ENCODE measurements at places on chromosomes 3 and 15.

DNA sequence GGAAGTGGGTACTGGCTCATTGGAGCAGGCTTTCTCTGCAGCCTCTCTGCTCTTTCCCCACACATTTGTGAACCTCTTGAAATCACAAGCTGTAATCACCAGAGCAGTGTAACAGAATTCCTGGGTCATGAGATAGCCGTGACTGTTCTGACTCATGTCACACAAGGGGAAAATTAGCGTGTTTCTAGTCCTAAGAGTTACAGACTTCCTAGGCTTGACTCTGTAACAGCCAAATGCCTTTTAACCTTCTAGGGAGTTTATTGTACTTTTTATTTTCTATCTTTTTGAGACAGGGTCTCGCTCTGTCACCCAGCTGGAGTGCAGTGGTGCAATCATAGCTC, 54.7 kb upstream of the TRAK1 start:
- DNase-seq, result no peak

DNA sequence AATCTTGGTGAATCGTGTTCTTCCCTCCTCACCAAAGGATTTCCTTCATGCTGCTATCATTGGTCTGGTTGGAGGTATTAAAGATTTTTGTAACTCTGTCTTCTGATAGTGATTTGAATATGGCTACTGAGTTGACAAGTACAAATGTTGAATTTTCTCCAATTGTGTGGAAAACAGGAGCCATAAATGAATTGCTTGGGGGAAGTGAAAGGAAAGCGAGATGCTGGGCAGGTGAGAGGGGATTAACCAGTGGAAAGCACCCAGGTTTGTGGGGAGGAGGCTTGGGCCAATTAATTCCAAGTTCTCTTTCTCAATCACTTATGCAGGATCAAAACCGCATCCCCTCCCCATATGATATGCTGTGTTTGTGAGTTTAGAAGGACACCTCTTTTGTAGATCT, 372.5 kb downstream of the IL20RB start:
- no peak for DNase-seq

- no peak for DNase-seq
Observed at GRCh38 chr3:121809249-121809648, 25.6 kb downstream of the IQCB1 start.

GRCh38 chr15:77715051-77715450, 82.3 kb upstream of the LINGO1 start:
- DNase-seq, result no peak

- no peak for DNase-seq
Observed at GRCh38 chr15:80186066-80186465, 33.3 kb downstream of the FAH start.

GRCh38 chr3:176193032-176193730, 1004.1 kb downstream of the TBL1XR1 start:
- no peak for DNase-seq

GRCh38 chr3:15500107-15500724, 21.3 kb downstream of the COLQ start:
- no peak for DNase-seq

DNA sequence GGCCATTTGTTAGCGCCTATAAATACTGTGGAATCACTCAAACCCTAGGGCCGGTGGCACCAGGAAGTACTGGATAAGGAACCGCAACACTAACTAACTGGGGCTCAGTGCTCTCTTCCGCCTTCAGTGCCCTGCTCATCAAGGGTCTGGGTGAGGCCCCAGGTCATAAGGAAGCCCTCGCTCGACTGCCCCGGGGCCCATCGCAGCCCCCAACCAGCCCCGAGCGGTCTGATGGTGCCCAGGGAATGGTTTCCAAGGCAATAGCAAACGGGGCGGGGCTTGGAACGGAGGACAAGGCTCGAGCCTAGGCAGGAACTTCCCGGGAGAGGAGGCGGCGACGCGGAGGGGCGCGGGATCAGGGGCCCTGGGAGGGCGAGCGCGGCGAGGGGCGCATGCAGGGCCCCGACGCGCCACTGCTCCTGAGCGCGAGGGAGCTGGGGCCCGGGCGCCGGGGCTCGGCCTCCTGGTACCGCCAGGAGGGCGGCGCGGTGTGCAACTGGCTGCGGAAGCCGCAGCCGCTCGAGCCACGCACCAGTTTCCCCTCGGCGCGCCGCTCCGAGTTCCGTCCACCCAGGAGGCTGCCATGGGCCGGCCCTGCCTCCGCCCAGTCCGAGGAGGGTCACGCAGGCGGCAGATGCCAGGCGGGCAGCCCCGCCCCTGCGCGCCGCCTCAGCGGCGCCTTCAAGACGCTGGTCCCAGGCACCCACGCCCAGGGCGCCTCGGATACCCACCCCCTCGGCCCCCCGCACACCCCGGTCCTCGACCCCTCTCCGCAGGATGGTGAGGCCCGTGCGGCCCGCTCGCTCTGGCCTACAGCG, at the start of gene TTLL3:
TTLL3 (plus strand) TSS at position 648 of the 818 bp plus-strand sequence. CDS start 400 bp downstream, outside the sequence.
- DNase-seq, result peak; percentile 10

- DNase-seq, result no peak
Observed at GRCh38 chr15:101541501-101542292, 52.2 kb upstream of the PCSK6 start.

- DNase-seq, result no peak
Observed at GRCh38 chr3:188911026-188911850, 260.5 kb upstream of the TPRG1 start.

- no peak for DNase-seq
Observed at GRCh38 chr3:16513141-16514020, at the start of gene RFTN1. RFTN1 (minus strand) TSS chr3:16513699; CDS start chr3:16493869, 19,830 bp downstream.

- DNase-seq, result no peak
Observed at GRCh38 chr3:113070681-113071113, 79.9 kb downstream of the GTPBP8 start.

DNA sequence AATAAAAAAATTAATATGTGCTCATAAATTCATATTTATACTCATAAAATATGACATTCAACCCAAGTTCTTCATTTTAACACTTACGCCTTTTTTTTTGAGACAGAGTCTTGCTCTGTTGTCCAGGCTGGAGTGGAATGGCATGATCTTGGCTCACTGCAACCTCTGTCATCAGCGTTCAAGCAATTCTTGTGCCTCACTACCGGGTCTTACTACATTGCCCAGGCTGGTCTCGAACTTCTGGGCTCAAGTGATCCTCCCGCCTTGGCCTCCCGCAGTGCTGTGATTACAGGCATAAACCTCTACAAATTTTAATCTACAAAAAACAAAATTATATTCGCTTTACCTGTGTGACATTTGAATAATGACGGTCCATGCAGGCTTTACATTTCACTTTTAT, 74.1 kb upstream of the SNRPN start:
- no peak for DNase-seq

- DNase-seq, result no peak
Observed at GRCh38 chr3:20904671-20905070, 718.7 kb upstream of the SGO1 start.

- no peak for DNase-seq
Observed at GRCh38 chr15:92079047-92079446, 225.5 kb downstream of the SLCO3A1 start.

- DNase-seq, result no peak
Observed at GRCh38 chr15:74817370-74817737, 4.7 kb downstream of the LMAN1L start.

DNA sequence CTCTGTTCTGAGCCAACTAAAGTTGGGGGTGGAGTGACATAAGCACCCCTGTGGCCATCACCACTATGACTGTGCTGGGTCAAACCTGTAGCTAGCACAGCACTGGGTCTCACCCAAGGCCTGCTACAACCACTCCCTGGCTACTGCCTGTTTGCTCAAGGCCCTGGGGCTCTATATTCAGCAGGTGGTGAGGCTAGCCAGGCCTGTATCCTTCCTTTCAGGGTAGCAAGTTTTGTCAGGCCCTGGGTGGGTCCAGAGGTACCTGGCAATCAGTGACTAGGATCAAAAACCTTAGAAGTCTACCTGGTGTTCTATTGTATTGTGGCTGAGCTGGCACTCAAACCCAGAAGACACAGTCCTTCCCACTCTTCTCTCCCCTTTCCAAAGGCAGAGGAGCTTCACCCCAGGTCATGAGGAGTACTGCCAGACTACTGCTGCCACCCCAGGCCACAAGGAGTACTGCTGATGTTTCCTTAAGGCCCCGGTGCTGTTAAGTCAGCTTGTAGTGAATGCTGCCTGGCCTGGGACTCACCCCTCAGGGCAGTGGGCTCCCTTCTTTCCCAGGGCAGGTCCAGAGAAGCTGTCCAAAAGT, 170.8 kb downstream of the IGSF11 start:
- no peak for DNase-seq

- no peak for DNase-seq
Observed at GRCh38 chr3:23960649-23961048, 15.6 kb downstream of the NR1D2 start.

DNA sequence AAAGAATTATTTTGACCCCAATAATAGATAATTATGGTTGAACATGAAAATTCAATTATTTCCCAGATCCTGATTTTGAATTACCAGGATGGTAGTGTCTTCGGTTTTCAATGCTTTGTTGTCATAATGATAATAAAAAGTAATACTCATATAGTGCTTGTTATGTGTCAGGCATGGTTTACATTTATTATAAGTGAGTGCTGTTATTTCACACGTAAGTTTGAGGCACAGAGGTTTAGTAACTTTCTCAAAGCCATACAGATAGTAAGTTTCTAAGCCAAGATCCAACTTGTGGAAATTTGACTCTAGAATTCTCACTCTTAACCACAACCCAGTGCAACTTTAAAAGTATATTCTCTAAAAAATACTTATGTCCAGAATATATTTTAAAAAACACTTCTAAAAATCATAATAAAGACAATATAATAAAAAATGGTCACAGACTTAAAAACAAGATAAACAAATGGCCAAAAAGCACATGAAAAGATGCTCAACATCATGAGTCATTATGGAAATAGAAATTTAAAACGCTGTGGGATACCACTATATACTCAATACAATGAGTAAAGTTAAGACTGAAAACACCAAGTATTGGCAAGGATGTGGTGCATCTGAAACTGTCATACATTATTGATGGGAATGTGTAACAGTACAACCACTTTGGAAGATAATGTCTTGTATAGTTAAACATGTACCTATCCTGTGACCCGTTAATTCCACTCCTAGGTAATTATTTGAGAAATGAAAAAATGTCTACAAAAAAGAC, 45.2 kb downstream of the SPRED1 start:
- no peak for DNase-seq

DNA sequence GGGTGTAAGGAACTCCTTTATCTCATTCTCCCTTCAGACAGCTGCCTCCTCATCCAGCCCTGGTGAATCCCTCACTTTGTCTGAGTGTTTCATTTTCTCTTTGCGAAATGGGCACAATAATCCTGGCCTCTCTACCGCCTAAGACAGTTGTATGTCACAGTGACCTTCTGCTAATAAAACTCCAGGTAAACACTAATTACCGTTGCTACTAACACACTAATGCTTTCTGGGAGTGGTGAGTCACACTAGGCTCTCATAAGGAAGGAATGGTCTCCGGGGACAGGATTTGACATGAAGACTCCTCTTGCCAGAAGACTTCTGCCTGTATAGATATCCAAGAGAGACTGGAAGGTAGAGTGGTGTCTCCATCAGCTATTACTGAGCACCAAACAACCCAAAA, 71.7 kb upstream of the SNRK start:
- no peak for DNase-seq
